Thyroid gland (tissue), 4 donors: ENCODE measurements at places on chromosomes 1 and 21. TPM values are rescaled to one million over a fixed set of nuclear protein-coding genes. Genes with fewer than 3 reads are reported as not detected.
A peak's percentile ranks its signal among the peaks of the same experiment; 100 is the strongest.

GRCh38 chr1:226125831-226126230 is 60.7 kb downstream of the ACBD3 start:
- peaks cover 52% of the 10 kb centered on the region for H3K4me1 ChIP-seq
- H3K27me3 ChIP-seq: no peaks in the 10 kb centered on the region
- H3K4me3 ChIP-seq: no peak overlapping the region
- no peak for DNase-seq

GRCh38 chr1:165858364-165858823 is 31.0 kb downstream of the UCK2 start:
- H3K27ac ChIP-seq: no peak overlapping the region
- no peak overlapping the region for H3K4me3 ChIP-seq
- no peaks in the 10 kb centered on the region for H3K36me3 ChIP-seq

Gene PLD5
- total RNA-seq: not detected

Gene PLA2G5
- total RNA-seq: 2.7 TPM

DNA sequence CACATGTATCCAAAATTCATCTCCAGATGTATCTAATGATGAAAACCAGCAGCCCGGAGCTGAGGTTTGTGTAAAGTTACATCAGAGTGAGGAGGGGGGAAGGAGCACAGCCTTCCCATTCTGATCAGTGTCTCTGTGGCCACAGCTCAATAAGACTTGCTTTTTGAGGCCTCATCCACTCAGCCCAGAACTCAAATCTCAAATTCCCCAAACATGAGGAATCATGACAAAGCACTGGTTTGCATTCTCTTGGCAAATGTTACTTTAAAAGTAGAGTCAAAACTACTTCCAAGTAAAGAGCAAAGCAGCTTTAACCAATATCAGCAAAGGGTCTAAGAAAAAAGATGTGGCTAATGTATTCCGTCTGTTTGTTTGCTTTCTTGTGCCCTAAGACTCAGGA is 30.9 kb downstream of the CCN1 start:
- no peaks in the 10 kb centered on the region for H3K36me3 ChIP-seq
- H3K27me3 ChIP-seq: no peaks in the 10 kb centered on the region
- H3K27ac ChIP-seq: peak overlapping the region; percentile 87
- no peak for DNase-seq
- no peak overlapping the region for H3K4me3 ChIP-seq

DNA sequence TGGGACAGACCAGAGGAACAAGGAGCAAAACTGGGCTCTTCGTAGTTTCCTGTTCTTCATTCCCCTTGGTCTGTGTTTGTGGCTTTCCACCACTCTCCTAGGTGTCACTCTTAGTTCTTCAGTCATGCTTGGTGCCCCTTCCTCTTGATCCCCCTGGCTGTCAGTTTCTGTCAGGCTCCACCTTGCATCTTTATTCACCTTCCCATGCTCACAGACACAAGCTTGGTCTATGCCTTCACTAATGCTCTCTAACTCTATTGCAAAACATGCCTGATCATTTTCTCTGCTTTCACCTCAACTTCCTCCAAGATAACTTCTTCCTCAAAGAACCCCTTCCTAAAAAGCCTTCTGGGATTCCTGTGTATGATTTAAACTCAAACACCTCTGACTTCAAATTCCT is 122.9 kb downstream of the GLUL start:
- H3K36me3 ChIP-seq: no peaks in the 10 kb centered on the region
- H3K27me3 ChIP-seq: no peaks in the 10 kb centered on the region
- H3K27ac ChIP-seq: no peak overlapping the region
- DNase-seq: no peak
- no peaks in the 10 kb centered on the region for H3K4me1 ChIP-seq

GRCh38 chr1:45924736-45925135 is 121.3 kb downstream of the MAST2 start:
- H3K4me1 ChIP-seq: peaks cover 6% of the 10 kb centered on the region
- no peak overlapping the region for H3K27ac ChIP-seq
- no peaks in the 10 kb centered on the region for H3K36me3 ChIP-seq
- no peaks in the 10 kb centered on the region for H3K27me3 ChIP-seq
- H3K4me3 ChIP-seq: no peak overlapping the region

DNA sequence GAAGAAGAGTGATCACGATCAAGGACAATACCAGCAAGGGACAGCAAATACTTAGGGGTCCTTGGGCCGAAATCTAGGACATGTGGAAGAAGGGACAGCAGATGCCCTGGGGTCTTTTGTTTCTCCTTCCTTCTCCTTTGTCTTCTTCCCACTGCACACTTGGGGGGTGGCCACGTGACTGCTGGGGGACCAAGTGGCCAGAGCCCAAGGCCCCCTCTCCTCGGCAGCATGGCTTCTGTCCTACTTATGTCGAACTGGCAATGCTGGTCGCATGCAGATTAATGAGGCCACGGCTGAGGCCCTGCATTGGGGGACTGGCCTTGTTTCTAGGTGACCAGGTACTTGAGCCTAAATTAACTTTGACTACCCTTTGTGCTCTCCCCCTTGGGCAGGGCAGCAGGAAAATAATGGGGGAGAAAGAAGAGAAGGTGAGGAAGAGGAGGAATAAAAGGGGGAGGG is 83.0 kb downstream of the GRIK3 start:
- no peak overlapping the region for H3K27ac ChIP-seq
- H3K27me3 ChIP-seq: no peaks in the 10 kb centered on the region
- H3K4me3 ChIP-seq: no peak overlapping the region
- no peaks in the 10 kb centered on the region for H3K4me1 ChIP-seq
- DNase-seq: no peak
- no peaks in the 10 kb centered on the region for H3K36me3 ChIP-seq

DNA sequence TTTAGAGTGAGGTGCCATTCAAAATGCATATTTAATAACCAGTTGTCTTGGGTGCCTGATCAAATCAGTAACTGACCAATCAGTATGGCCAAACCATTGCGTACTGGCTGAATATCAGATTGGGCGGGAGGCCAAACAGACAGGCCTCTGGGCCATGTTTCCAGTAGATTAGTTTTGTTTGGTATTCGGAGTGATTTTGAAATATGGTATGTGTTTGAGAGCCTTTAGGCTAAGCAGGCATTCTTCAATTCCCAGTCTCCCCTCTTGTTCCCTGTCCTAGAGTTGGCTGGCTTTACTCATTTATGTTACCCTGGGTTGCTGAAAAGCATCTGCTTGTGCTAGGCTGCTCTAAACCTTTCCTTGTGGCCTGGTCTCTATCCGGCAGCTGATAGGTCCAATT is 80.1 kb downstream of the BACH1 start:
- H3K4me1 ChIP-seq: no peaks in the 10 kb centered on the region
- H3K27ac ChIP-seq: no peak overlapping the region
- no peaks in the 10 kb centered on the region for H3K27me3 ChIP-seq
- H3K36me3 ChIP-seq: no peaks in the 10 kb centered on the region
- no peak overlapping the region for H3K4me3 ChIP-seq

DNA sequence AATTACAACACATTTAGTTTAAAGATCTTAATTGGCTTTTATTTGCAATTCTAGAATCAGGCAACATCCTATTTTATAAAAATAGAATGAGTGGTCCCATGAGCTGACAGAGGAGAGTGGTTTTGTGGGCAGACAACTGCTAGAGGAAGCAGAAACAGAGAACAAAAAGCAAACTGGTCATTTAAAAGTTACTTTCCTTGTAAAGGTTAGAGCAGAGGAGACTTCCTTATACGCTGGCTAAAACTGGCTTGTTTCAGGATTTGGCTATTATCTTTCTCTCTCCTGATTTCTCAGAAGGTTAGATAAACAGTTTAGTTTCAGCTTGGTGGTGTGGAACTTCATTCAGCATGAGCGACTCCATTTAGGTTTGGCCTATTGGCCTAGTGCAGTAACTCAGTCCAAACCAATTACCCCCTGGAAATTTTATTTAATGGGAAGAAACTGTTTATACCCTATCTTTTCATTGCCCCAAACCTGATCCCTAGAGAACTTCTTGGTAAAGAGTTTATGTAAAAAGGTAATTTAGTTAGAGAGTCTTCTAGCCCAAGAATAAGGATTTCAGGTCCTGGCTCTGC is 32.2 kb upstream of the IL20 start:
- no peak overlapping the region for H3K4me3 ChIP-seq
- no peak for DNase-seq
- peaks cover 12% of the 10 kb centered on the region for H3K4me1 ChIP-seq
- H3K27ac ChIP-seq: peak overlapping the region; percentile 65

DNA sequence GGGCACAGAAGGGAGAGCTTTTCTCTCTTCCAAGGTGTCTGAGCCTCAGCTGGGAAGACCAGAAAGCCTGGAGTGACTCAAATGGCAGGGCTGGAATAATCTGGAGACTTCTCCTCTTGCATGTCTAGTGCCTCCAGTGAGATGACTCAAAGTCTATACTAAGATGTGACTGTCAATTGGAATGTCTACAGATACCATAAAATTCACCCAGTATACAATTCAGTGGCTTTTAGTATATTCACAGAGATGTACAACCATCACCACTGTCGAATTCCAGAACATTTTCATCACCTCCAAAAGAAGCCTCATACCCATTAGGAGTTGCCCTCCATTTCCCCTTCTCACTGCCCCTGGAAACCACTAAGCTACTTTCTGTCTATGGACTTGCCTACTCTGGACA is 47.9 kb upstream of the CNN3 start:
- no peaks in the 10 kb centered on the region for H3K27me3 ChIP-seq
- H3K36me3 ChIP-seq: no peaks in the 10 kb centered on the region
- H3K27ac ChIP-seq: peak overlapping the region; percentile 50
- H3K4me3 ChIP-seq: no peak overlapping the region

DNA sequence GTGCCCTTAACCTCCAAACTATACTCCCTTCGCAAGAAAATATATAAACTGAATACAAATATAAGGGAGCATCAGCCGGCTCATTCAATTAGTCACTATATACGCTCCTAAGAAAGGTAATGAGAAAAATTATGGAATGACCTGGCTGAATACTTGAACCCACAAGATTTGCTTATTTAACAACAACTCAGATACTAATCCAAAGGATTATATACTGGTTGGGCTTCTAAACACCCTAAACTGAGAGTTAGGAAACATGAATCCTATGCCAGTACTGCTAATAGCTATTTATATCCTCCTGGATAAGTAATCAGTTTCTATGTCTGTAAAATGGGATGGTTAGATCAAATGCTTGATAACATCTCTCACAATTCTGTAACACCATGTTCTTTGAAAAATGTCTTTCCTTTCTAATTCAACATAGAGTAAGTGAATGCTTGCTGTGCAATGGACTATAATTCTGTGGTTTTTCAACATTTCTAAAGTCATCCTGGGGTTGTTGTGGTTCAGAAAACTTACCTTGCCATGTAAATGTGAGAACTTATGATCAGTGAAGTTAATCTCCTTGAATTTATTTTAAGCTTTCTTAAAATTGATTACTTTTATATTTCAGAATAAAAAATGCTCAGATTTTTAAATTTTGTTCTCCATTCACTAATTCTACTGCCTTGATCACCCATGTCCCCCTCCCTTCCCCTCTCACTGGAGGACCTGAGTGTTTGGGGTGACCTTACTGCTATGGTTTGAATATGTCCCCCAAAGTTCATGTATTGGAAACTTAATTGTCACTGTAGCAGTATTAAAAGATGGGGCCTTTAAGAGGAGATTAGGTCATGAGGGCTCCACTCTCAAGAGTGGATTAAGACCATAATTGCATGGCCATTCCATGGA is 14.5 kb downstream of the DUSP10 start:
- H3K27ac ChIP-seq: no peak overlapping the region
- H3K27me3 ChIP-seq: no peaks in the 10 kb centered on the region
- no peaks in the 10 kb centered on the region for H3K36me3 ChIP-seq
- H3K4me1 ChIP-seq: no peaks in the 10 kb centered on the region
- DNase-seq: no peak

Gene CLCA4
- total RNA-seq: not detected

DNA sequence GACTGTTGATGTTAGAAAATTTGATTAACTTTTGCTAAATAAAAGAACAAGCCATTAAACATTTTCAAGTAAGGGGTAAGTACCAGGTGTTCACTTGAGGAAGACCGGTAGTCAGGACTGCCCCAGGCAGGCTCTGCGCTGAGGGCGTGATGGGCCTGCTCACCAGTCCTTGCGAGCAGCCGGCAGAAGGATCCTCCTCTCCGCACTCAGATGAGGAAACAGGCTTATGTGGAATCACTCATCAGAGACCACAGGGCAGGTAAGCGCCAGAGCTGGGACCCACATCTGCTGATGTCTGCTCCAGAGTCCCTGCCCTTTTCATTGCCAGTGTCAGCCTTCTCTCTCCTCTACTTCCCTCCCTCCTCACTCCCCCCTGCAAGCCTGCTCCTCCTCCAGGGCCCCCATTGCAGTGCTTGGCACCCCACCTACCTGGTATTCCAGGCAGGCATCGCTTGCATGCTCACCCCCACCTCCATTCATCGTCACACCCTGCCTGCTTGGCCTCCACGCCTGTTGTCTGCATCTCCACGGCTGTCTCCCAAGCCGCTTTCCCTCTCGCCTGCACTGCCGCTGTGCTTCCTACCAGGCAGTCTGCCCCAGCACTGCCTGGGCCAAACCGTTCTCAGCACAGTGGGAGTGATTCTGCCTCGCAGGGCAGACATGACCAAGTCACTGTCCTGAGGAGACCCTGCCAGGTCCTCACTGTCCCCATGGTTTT is 24.7 kb upstream of the KDM4A start:
- H3K36me3 ChIP-seq: peaks cover 9% of the 10 kb centered on the region
- no peak for DNase-seq
- H3K4me1 ChIP-seq: no peaks in the 10 kb centered on the region
- H3K4me3 ChIP-seq: no peak overlapping the region
- H3K27me3 ChIP-seq: no peaks in the 10 kb centered on the region

DNA sequence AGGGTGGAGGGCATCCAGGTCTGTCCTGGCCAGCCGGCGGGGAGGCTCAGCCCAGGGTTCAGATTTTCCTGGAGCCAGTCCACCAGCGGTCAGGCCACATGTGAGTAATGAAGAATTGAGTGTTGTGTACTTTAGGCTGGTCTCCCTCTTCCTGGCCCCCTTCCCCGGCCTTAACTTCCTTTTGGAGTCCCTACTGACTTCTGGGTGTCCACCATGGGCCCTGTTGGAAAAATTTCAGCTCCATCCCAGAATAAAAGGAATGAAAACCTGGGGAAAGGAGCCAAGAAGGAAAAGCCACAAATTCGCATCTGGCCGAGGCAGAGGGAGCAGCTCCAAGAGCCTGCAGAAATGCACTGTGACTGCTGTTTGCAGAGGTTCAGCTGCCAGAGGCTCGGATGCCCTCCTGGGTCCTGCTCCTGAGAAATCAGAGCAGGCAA is 35.5 kb upstream of the HHAT start:
- DNase-seq: peak; percentile 41
- peak overlapping the region; percentile 33 for H3K27ac ChIP-seq
- peaks cover 23% of the 10 kb centered on the region for H3K4me1 ChIP-seq
- no peak overlapping the region for H3K4me3 ChIP-seq
- no peaks in the 10 kb centered on the region for H3K27me3 ChIP-seq
- no peaks in the 10 kb centered on the region for H3K36me3 ChIP-seq

Gene ATP1B1
- 310 TPM for total RNA-seq

Gene SIPA1L2
- 31.9 TPM for total RNA-seq

- H3K36me3 ChIP-seq: no peaks in the 10 kb centered on the region
- no peaks in the 10 kb centered on the region for H3K4me1 ChIP-seq
- H3K4me3 ChIP-seq: no peak overlapping the region
- no peak for DNase-seq
- H3K27me3 ChIP-seq: no peaks in the 10 kb centered on the region
Observed at GRCh38 chr1:230784163-230784562, 37.0 kb downstream of the CAPN9 start.
